ENCODE measurements at places on chromosomes 5 and 9.

DNA sequence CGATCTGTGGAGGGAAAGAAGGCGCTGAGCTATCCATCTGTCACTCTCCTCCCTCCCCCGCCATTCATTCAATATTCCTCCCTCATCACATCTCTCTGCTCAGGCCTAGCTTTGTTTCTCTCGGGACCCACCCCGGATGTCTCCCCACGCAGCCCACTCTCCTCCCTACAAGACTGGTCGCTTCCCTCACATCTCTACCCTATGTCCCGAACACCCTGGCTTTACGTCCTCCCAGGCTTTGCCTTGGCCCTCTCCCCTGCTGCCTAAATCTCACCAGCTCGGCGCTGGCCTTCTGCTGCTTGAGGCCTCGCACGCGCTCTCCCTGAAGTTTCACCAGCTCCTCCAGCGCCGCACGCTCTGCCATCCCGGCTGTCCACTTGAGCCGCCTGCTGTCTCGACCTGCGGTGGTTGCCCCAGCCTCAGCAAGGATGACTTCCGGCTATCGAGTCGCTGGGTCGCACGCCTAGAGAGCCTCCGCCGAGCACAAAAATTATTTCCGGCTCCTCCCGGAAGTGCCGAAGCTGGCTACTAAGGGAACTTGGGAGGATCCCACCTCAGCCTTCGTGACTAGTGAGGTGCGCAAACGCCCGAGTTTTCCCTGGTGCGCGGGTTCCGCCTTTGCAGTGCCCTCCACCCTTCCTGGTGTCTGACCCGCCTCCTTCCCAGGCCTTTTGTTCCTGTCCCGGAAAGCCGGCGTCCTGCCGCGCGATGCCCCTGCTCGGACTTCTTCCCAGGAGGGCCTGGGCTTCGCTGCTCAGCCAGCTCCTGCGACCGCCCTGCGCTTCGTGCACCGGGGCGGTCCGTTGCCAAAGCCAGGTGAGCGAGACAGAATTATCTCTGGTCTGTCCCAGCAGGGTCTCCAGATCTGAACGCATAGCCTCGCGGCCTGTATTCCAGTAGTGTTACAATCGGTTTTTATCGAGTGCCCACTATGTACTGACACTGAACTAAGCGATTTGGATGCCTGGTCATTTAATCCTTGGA lies at the start of the genes HARS1 and HARS2:
HARS1 (minus strand) TSS at position 430 of the 984 bp plus-strand sequence; CDS start at position 364, 66 bp downstream.
HARS2 (plus strand) TSS at position 515 of the 984 bp plus-strand sequence; CDS start at position 709, 194 bp downstream.
- peak; percentile 96 for DNase-seq

GRCh38 chr5:173180331-173180730 lies 36.0 kb downstream of the BNIP1 start:
- no peak for DNase-seq

GRCh38 chr9:35569206-35569605 lies 35.9 kb upstream of the TESK1 start:
- no peak for DNase-seq

DNA sequence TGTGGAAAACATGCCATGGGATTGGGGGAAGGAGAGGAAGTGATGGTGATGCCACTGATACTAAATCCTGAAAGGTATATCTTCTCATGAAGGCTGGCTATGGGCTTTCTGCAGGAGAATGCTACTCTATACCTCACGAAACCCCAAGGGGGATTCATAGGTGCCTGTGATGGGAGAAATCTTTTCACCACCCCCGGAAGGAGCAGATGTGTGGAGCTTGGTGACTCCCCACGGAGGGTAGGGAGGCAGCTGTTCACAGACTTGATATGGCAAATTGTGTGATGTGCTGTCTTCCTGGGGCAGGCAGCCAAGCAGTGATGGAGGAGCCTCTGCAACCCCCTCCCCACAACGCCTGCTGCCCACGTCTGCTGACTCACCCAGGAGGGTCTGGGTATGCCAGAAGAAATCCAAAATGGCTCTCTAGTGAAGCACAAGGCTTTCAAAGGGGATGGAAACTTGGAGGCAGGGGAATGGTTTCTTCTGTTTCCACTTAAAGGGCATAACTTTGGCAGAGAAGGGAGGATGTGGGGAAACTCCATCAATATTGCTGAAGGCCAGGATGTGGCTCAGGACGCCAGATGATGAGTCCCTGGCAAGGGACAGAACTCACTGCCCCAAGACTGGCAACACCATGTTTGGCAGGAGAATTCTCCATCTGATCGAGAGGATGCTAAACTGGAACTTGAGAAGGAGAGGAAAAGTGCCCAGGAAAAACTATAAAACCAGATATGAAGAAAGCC lies 188.3 kb downstream of the GABBR2 start:
- peak; percentile 56 for DNase-seq
